ENCODE measurements at places on chromosomes 16 and 17.

DNA sequence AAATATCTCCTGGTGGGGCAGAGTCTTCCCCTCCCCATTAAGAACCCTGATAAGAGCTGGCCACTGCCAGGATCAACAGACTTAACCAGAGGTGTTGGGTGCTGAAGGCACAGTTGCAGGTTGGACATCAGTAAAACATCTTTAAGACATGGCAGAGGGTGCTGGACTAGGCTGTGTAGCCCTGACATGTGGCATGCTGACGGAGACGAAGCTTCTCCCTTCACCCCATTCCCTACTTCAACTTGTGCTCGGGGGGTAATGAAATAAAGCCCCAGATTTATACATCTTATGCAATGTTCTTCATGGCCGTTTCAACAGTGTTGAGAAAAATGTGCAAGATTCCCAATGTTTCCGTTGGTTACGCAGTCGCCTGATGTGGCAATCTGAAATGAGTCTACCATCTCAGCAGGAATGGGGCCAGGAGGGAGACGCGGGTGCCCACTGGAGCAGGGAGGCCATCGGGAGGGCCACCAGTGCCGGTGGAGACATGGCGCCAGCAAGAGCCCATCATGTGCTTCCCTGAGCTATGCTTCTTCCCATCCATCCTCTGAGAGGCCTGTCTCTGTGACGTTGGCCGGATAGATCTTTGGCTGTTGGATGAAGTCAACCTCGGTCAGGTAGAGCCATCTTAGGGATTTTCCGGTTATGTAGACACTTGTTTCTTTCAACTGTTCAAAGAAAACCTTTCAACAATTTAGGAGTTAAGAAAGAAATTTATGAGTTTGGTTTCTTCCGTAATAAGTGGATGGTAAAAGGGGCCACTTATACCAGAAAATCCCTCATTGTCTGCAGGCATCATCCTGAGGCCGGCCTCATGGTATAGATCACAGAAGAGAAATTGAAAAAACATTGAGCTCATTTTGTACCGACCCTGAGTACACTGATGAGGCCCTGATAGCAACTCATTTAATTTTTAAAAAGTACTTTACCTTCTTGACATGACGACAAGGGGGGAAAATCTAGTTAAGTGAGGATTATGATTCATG is 6.4 kb downstream of the IRF8 start:
- H3K36me3 ChIP-seq: no peaks in the 10 kb centered on the region
- peaks cover 60% of the 10 kb centered on the region for H3K27me3 ChIP-seq
- H3K27ac ChIP-seq: no peak overlapping the region
- no peak overlapping the region for H3K4me3 ChIP-seq
- no peak for DNase-seq
- H3K4me1 ChIP-seq: no peaks in the 10 kb centered on the region

DNA sequence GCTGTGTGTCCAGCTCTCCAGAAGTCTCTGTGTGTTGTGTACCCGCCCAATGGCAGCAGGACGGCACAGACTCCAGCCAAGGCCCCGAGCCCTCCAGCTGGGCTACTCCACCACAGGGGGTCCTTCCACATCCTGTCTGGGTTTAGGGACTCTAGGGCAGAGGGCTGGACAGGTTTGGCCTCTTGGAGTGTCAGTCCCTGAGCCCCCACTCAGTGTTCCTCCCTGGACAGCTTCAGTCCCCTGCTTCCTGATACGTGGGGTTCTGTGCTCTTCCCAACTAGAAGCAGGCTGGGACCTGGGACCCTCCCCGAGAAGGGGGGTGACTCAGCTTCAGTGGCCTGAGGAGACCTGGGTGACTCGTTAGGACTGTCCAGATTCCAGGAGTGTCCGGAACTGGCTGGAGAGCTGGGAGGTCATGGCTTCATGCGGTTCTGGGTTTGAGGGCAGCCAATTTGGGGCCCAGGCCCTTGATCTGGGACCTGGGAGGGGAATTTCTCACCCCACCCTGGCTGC is 4.2 kb downstream of the CDK3 start:
- DNase-seq: no peak
- no peak overlapping the region for H3K27ac ChIP-seq
- no peaks in the 10 kb centered on the region for H3K36me3 ChIP-seq
- H3K27me3 ChIP-seq: no peaks in the 10 kb centered on the region
- no peaks in the 10 kb centered on the region for H3K4me1 ChIP-seq

- no peaks in the 10 kb centered on the region for H3K27me3 ChIP-seq
- H3K27ac ChIP-seq: no peak overlapping the region
- H3K36me3 ChIP-seq: no peaks in the 10 kb centered on the region
- no peak for DNase-seq
- H3K4me3 ChIP-seq: no peak overlapping the region
These were observed 94.3 kb upstream of the CLEC3A start for GRCh38 chr16:77928096-77928495.

- no peak overlapping the region for H3K4me3 ChIP-seq
- peak overlapping the region; percentile 94 for H3K27ac ChIP-seq
- H3K4me1 ChIP-seq: peaks cover 25% of the 10 kb centered on the region
These were observed 38.5 kb upstream of the MTSS2 start for GRCh38 chr16:70724146-70725023.

- DNase-seq: no peak
- no peaks in the 10 kb centered on the region for H3K36me3 ChIP-seq
- no peak overlapping the region for H3K27ac ChIP-seq
- H3K4me1 ChIP-seq: peaks cover 23% of the 10 kb centered on the region
These were observed 863 bp upstream of the UTS2R start for GRCh38 chr17:82370471-82371332.

GRCh38 chr17:16044487-16044886 is 44.9 kb downstream of the TTC19 start:
- H3K4me3 ChIP-seq: no peak overlapping the region
- no peaks in the 10 kb centered on the region for H3K4me1 ChIP-seq
- peaks cover 37% of the 10 kb centered on the region for H3K36me3 ChIP-seq
- H3K27ac ChIP-seq: no peak overlapping the region
- DNase-seq: no peak
- no peaks in the 10 kb centered on the region for H3K27me3 ChIP-seq

DNA sequence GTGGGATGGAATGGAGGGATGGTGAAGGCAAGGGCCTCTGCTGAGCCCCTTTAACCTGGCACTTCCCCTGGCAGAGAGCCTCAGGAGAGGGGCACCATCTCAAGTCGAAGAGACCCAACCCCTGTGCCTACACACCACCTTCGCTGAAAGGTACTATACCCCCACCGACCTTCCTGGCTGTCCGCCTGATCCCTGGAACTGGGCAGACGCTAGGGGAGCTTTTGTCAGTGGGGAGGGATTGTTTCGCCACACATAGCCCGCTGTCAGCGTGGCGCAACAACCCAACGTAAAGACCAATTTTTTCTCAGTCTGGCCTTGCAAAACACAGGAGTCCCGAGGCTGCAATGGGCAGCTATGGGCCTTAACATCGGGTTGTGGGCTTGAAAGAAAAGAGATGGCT is 3.1 kb downstream of the PPP1R1B start:
- H3K27me3 ChIP-seq: peaks cover 86% of the 10 kb centered on the region
- H3K27ac ChIP-seq: no peak overlapping the region
- no peak overlapping the region for H3K4me3 ChIP-seq
- DNase-seq: no peak

DNA sequence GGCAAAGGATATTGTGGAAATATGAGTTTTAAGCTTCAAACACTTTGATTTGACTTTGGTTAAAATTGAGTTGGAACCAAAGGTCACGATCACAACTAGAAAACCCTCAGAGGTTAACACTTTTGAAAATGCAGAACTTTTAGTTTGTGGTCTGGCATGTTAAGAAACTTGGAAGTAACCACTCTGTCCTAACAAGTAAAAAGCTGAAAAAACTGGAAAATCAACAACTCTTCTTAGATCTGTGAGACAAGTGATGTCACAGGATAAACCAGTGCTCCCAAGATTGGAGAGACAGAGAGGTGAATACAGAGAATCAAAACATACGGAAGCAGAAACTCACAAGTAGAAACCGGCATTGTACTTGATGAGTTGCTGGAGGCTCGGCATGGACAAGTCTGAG is 17.4 kb downstream of the MFSD6L start:
- H3K4me1 ChIP-seq: no peaks in the 10 kb centered on the region
- no peak overlapping the region for H3K27ac ChIP-seq
- H3K4me3 ChIP-seq: no peak overlapping the region
- no peaks in the 10 kb centered on the region for H3K27me3 ChIP-seq
- peaks cover 3% of the 10 kb centered on the region for H3K36me3 ChIP-seq

- H3K27ac ChIP-seq: no peak overlapping the region
- no peaks in the 10 kb centered on the region for H3K27me3 ChIP-seq
- no peak for DNase-seq
These were observed 25.2 kb upstream of the SLC5A11 start for GRCh38 chr16:24820522-24820921.

GRCh38 chr16:12896562-12896961 is 4.8 kb upstream of the SHISA9 start:
- H3K4me1 ChIP-seq: no peaks in the 10 kb centered on the region
- H3K4me3 ChIP-seq: no peak overlapping the region
- peak; percentile 25 for DNase-seq
- no peaks in the 10 kb centered on the region for H3K36me3 ChIP-seq

DNA sequence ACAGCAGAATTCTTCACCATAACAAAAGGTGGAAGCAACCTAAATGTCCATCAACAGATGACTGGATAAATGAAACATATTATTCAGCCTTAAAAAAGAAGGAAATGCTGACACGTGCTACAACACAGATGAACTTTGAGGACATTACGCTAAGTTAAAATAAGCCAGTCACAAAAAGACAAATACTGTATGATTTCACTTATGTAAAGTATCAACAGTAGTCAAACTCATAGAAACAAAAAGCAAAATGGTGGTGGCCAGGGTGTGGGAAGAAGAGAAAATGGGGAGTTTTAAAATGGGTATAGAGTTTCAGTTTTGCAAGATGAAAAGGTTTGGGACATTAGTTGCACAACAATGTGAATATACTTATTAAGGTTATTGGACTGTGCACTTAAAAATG is 49.8 kb upstream of the MTMR4 start:
- H3K27me3 ChIP-seq: peaks cover 32% of the 10 kb centered on the region
- DNase-seq: no peak
- H3K4me3 ChIP-seq: no peak overlapping the region
- no peaks in the 10 kb centered on the region for H3K36me3 ChIP-seq
- H3K27ac ChIP-seq: no peak overlapping the region

GRCh38 chr17:41060052-41060604 is at the start of gene KRTAP2-3:
Gene KRTAP2-3 (minus strand): TSS chr17:41060114. CDS start chr17:41060050, 64 bp downstream.
- DNase-seq: no peak
- H3K27ac ChIP-seq: no peak within 1 kb of the TSS
- no peaks in the 10 kb centered on the region for H3K27me3 ChIP-seq

DNA sequence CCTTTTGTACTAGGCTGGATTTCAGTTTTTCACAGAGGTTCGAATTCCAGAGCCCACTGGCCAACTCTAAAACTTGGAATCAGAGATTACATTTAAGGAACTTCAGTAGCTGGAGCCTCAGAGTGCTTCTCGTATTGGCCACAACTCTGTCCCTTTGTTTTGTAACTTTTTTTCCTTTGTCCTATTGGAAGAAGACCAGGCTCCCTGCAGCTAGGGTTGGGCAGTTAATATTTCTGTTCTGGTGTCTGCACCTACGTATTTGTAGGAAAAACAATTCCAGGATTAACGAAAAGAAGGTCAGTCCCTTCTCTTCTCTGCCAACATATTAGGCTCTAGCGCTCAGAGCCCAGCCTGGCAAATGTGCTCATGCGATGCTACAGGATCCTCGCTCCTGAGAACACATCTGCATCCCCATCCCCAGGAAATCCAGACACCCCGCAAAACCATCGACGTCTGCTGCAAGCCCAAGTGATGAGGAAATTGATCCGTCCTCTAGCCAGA is 1.9 kb downstream of the CDH11 start:
- peaks cover 77% of the 10 kb centered on the region for H3K27me3 ChIP-seq
- no peak for DNase-seq
- peak overlapping the region; percentile 83 for H3K4me3 ChIP-seq
- no peaks in the 10 kb centered on the region for H3K36me3 ChIP-seq
- peaks cover 55% of the 10 kb centered on the region for H3K4me1 ChIP-seq

- H3K27ac ChIP-seq: peak overlapping the region; percentile 19
- no peaks in the 10 kb centered on the region for H3K36me3 ChIP-seq
- H3K27me3 ChIP-seq: no peaks in the 10 kb centered on the region
- no peaks in the 10 kb centered on the region for H3K4me1 ChIP-seq
- no peak overlapping the region for H3K4me3 ChIP-seq
- DNase-seq: no peak
These were observed 17.9 kb downstream of the FAM83G start for GRCh38 chr17:18986541-18987229.

GRCh38 chr16:23729503-23730424 is 16.7 kb upstream of the ERN2 start:
- H3K4me1 ChIP-seq: peaks cover 10% of the 10 kb centered on the region
- DNase-seq: no peak
- no peaks in the 10 kb centered on the region for H3K36me3 ChIP-seq
- H3K4me3 ChIP-seq: no peak overlapping the region

DNA sequence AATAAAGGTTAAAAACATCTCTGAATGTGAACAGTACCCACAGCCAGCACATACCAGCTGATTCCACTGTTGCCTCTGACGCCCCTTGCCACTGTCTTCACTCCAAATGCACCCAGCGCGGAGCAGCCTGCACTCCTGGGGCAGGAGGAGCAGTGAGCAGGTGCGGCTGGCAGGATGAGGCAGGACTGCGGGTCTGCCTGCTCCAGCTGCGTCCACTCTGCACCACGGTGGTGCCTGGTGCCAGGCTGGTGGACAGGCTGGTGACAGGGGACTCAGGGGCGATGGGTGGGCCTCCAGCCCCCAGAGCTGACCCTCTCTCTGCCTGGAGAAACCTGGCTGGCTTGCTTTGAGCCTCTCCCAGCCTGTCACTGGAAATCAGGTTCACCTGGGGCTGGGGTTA is 9.4 kb downstream of the RAB40B start:
- peaks cover 3% of the 10 kb centered on the region for H3K36me3 ChIP-seq
- H3K4me1 ChIP-seq: peaks cover 31% of the 10 kb centered on the region
- DNase-seq: no peak

GRCh38 chr17:77879896-77880280 is 78.6 kb upstream of the TNRC6C start:
- peaks cover 4% of the 10 kb centered on the region for H3K27me3 ChIP-seq
- DNase-seq: no peak
- H3K36me3 ChIP-seq: no peaks in the 10 kb centered on the region
- H3K4me3 ChIP-seq: no peak overlapping the region

- no peak overlapping the region for H3K4me3 ChIP-seq
- H3K27me3 ChIP-seq: no peaks in the 10 kb centered on the region
- no peak for DNase-seq
- H3K4me1 ChIP-seq: no peaks in the 10 kb centered on the region
These were observed 10.9 kb downstream of the VPS35L start for GRCh38 chr16:19566362-19566761.

DNA sequence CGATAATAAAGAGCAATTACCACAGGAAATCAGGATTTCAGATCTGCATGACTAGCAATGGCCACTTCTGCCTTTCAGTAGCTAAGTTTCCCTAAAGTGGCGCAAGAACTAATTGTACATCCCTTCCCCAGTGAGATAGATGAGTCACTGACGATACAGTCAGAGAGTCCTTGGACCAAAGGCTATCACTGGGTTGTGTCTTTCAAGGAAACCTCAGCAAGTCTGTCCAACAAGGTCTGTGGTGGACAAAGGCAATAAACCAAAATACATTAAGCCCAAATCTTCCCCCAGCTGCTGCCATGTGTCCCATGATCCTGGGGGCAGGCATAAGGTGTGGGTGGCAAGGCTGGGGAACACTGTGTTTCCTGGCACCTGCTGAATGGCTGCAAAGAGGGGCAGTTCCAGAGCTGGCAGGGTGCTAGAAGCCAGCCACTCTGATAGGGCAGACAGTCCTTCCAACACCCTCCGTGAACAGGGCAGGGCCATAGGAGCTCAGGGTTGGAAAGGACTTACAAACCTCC is 20.5 kb upstream of the MTMR4 start:
- H3K36me3 ChIP-seq: no peaks in the 10 kb centered on the region
- peaks cover 31% of the 10 kb centered on the region for H3K27me3 ChIP-seq
- H3K4me3 ChIP-seq: no peak overlapping the region
- DNase-seq: no peak

- H3K36me3 ChIP-seq: peaks cover 25% of the 10 kb centered on the region
- no peaks in the 10 kb centered on the region for H3K27me3 ChIP-seq
- no peaks in the 10 kb centered on the region for H3K4me1 ChIP-seq
These were observed 20.8 kb downstream of the FANCA start for GRCh38 chr16:89795676-89796075.

All from neural crest cell (in vitro differentiated cells).